ENCODE measurements at places on chromosomes 7 and 10.

DNA sequence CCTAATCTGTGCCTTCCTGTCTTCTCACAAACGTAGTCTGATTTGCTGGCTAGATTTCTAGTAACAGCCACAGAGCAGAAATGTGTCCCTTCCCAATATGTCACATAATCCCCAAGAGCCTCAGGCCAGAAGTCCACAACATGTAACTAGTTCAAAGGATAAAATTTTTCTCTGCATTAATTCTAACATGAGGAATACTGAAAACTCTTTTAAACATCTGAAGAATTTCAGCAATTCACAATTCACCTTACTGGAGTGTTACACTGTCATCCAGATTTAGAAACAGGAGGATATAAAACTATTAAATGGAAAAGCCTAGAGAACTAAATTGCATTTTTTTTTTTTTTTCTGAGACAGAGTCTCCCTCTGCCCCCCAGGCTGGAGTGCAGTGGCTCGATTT lies 2.5 kb upstream of the DDX56 start:
- DNase-seq, result no peak

DNA sequence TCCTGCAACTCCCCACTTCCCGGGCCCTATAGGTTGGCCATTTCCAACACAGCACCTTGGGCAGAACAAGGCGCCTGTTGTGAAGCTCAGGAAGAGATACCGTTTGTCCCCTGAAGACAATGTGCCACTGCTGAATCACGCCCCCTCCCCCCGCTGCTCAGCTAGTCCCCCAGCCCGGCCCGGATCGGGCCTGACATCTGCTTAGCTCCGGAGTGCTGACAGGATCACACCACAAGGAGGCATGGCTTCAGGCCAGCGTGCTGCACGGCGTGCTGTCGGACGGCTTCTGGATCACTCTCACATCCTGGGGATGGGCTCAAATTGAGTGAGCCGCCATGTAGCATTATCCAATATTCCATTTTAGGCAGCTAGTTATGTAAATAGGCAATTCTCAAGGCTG lies 62.1 kb upstream of the EFCAB10 start:
- DNase-seq, result no peak

- DNase-seq, result no peak
Observed at GRCh38 chr7:100585511-100586265, at the start of gene LRCH4. TSS of gene LRCH4 (minus strand) at chr7:100586129. CDS start at chr7:100586100, 29 bp downstream.

DNA sequence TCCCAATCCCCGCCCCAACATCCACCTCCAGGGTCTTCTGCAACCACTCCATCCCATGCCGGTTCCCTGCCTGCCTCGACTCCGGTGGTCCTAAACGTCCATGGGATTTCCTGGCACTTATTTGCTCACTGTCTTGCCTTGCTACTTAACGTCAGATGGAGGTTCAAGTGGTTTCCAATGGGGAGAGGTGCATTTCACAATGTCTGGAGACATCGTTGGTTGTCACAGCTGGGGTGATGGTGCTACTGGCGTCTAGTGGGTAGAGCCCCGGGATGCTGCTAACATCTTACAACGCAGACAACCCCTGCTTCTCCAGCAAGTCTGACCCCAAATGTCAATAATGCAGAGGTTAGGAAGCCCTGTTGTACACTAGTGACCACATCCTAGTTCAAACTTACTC lies 82.9 kb upstream of the ANLN start:
- no peak for DNase-seq

DNA sequence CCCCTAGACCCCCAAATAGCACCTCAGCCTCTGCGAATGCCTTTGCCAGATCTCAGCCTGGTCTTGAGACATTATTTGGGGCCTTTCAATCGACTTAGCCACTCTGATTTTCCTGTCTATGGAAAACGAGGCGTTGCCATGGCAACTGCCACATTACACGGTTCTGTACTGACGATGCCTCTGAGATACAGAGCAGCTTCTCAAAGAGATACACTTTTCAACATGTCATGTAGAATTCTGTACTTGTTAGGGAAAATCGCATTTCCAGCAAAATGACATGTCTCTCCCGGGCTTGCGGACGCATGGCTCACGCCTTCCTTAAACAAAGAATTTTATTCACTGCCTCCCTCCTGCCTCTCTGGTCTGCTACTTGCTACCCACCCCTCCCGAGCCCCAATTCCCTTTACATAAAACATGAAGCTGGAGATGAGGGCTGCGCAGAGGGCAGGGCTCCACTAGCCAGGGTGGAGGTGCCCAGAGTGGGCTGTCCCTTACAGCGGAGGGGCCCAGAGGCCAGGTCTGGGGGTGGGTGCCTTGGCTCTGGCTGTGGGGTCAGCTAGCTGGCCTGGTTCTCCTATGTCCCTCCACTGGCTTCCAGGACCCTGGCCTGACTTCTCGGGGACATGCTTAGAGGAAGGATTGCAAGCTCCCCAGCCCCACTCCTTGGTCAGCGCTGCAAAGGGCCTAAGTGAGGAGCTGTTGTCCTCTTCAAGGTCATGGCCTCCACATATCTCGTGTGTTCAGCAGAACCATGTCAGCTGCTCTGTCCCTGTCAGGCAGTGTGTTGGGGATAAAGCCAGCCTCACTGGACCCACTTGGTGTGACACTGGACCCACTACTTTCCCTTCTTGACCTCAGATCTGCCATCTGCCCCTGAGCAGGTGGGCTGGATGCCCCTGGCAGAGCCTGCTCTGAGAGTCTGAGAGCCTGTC lies 342.5 kb downstream of the RPS24 start:
- no peak for DNase-seq

GRCh38 chr7:136919820-136920219 lies 51.4 kb downstream of the CHRM2 start:
- no peak for DNase-seq

- DNase-seq, result no peak
Observed at GRCh38 chr7:1377111-1377909, 82.0 kb downstream of the MICALL2 start.

GRCh38 chr10:88707429-88708155 lies 1.5 kb downstream of the LIPK start:
- no peak for DNase-seq

DNA sequence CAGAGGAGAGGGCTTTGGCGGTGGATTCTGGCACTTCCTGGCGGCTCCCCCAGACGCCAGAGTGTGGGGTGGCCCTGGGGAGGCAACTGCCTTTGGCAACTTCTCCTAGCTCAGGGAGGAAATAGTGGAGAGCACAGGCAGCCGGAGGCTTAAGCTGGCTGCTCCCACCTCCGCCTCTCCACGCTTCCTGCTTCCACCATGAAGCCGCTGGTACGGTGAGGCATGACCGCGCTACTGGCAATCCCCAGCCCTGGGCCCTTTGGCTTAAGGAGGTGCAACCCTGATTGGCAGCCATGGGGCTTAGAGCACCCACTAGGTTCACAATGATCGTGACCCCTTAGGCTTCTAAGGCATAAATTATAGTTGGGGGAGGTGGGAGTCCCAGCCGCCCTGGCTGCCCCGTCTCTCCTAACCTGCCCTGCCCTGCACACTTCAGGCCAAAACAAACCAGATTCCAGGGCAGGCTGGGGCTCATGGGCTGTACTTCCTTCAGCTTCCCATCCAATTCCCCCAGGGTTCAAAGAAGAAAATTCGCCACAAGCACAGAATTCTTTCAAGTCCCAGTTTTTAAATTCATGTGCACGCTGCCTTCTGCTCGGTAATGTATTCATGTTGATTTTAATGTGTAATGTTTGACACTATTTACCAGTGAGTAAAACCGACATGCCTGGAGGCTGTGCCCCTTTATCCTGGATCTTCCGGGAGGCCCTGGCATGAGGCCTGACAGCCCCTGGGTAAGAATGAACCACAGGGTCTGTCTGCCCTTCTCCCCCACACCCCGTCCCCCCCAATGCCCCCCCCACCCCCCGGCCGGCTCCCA lies 90.7 kb upstream of the LRRC4 start:
- no peak for DNase-seq

DNA sequence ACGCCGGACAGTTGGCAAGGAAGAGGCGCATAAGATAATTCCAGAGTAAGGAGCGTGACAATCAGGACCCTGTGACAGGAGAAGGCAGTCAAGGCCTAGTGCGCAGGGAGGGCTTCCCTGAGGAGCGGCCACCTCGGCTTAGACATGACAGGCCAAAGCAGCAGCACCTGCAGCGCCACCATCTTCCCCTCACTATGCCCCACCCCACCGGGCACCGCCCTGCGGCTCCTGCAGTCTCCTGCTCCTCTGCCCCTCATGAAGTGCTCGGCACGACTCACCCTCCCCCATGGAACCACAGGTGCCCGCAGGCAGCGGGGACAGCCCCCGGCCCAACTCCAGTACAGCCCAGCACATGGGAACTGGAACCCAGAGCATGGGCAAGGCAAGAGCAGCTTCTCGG lies 11.8 kb downstream of the MAD1L1 start:
- DNase-seq, result no peak

GRCh38 chr10:78830976-78831375 lies 237.8 kb upstream of the ZMIZ1 start:
- no peak for DNase-seq

GRCh38 chr7:142808461-142808801 lies 37.7 kb downstream of the PRSS2 start:
- DNase-seq, result no peak

DNA sequence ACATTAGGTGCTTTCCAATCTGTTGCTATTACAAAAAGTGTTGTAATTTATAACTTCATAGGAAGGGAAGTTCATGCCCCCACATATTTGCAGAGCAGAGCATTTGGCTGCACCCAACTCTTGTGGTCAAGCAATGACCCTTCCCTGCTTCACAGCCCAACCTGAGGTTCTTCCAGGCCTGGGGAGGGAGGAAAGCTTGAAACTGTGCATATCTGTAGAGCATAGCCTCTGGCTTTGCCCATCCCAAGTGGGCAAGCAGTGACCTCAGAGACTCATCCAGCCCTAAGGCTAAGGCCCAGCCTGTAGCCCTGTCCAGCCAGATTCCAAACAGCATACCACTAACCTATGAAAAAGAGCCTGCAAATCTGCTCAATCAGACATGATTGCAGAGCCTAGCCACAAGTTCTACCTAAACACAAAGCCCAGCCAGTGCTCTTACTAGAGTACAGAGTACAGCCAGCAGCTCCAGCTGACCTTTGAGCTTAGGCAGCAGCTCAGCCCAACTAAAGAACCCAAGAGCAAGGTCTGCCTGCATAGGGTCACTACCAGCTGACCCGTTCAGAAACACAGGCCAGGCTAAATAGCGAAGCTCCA lies 14.4 kb upstream of the GSTK1 start:
- DNase-seq, result no peak

GRCh38 chr7:87216701-87217508 lies 2.6 kb downstream of the TMEM243 start:
- no peak for DNase-seq

GRCh38 chr7:112115880-112116279 lies 90.3 kb downstream of the DOCK4 start:
- DNase-seq, result no peak

- DNase-seq, result no peak
Observed at GRCh38 chr10:129219364-129219763, 247.7 kb upstream of the MGMT start.

DNA sequence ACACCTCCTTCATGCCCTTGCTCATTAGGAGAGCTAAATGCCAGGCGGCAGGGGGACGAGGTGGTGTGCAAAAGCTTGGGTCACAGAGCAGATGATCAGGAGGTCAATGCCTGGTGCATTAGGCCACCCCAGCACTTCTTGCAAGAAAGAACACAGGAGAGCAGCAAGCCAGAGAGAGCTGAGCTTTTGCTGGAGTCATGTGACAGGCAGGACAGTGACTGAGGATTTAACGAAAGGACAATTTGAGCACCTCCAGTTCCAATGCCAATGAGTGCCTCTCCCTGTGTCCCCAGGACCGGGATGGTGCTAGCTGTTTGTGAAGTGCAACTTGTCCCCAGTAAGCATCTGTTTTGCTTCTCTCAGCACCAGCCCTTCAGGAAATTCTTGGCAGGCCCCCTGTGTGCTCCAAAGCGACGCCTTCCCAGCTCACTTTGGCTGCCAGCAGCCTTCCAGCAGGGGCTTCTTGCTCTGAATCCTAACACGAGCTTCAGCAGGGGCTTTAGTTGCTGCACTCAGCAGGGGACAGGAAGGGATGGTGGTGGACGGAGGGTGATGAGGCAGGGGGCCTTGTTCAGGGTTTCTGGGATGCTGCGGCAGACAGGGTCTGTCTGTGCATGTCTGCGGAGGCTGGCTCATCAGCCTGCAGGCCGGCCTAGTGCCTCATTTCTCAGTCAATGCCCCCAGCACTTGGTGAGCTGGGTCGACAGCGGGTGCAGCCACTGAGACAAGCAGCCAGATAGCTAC lies 368.1 kb downstream of the RPS24 start:
- DNase-seq, result no peak

DNA sequence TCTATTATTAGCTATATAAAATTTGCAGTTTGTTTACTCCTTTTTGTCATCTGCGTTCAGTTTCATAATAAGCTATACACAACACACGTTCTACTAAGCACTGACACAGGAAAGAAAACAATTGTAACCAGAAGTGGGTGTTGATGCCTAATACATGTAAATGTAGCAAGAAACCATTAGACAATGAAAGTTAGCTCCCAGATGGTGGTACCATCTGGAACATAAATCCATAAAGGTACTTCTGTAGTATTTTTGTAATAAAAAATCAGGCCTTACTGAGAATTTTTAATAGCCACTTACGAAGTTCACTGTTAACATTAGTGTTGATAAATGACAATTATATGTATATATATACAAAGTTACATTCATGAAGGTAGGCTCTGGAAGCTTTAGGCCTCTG lies 194.7 kb downstream of the KCND2 start:
- DNase-seq, result no peak

DNA sequence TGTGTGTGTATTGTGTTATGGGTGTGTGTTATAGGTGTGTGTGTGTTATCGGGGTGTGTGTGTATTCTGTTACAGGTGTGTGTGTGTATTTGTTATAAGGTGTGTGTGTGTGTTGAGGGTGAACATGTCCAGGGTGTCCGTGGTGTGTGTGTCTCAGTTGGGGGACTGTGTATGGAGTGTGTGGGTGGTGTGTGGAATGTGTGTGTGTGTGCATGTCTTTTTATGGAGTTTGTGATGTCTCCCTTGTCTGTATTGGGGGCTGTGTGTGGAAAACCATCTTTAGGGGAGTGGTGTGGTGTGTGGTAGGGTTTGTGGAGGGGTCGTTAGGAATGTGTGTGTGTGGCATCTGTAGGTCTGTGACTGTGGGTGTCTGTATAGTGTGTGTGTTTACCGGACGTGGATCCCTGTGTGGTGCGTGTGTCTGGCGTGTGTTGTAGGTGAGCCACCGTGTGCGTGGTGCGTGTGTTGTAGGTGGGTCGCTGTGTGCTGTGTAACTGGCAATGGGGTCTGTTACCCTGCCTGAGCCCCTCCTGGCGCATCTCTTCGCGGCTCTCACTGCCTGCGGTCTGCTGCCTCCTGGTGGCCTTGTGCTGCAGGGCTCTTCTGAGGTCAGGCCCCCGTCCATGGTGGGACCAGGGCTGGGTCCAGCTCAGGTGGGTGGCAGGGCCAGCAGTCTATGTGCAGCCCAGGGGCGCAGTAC lies 61.7 kb downstream of the PALD1 start:
- no peak for DNase-seq

- DNase-seq, result no peak
Observed at GRCh38 chr10:7029672-7030071, 381.2 kb downstream of the SFMBT2 start.

Data from activated CD8-positive, alpha-beta memory T cell treated with anti-CD3 and anti-CD28 coated beads for 4 hours (primary cell).